ENCODE measurements at places on chromosomes 5 and 9.

GRCh38 chr5:28807195-28807729 is 1768.9 kb upstream of the CDH9 start:
- DNase-seq = no peak

DNA sequence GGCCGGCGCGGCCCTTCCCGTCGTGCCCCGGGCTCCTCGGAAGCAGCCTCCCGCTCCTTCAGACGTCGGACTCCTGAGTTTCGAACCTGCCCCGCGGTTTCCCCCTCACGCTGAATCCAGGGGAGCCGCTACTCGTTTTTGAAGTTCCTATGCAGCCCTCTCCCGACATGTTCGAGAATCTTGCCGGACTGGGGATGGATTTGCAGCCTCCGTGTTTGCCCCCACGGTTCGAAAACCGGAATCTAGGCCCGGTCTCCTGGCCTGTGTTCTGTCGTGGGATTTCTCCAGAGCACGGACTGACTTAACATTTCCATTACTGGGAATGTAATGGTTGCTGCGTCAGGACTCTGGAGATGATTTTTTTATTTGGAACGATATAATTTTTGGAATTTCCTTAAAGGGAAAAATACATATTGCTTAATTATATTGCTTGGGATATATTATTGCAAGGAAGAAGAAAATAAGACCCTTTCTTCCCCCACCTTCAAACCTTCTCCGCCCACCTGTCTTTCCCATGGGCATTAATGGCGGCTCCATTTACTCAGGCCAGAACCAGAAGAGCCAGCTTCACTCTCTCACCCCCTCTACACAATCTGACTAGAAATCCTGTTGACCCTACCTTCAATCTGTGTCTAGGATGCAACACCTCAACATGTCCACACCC is 8.5 kb upstream of the MGAT1 start:
- DNase-seq = no peak

- no peak for DNase-seq
Observed at GRCh38 chr5:141654298-141654697, 3.1 kb upstream of the FCHSD1 start.

GRCh38 chr9:135228983-135229625 is 141.6 kb downstream of the OLFM1 start:
- no peak for DNase-seq

DNA sequence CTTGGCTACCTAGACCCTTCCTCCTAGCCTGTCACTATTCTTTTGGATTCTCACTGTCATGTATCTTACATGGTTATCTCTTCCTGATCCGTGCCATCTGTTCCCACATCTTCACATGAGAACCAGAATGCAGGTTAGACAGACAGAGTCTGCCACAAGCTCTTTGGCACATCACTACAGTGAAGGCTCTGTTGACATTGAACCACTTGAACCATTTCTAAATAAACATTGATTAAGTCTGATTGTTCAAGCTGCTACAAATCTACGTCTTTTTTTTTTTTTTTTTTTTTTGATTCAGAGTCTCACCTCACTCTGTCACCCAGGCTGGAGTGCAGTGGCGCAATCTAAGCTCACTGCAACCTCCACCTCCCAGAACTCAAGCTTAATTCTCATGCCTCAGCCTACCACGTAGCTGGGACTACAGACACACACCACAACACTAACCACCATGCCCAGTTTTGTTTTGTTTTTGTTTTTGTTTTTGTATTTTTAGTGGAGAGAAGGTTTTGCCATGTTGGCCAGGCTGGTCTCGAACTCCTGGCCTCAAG is 85.1 kb upstream of the LRRTM2 start:
- DNase-seq = no peak

DNA sequence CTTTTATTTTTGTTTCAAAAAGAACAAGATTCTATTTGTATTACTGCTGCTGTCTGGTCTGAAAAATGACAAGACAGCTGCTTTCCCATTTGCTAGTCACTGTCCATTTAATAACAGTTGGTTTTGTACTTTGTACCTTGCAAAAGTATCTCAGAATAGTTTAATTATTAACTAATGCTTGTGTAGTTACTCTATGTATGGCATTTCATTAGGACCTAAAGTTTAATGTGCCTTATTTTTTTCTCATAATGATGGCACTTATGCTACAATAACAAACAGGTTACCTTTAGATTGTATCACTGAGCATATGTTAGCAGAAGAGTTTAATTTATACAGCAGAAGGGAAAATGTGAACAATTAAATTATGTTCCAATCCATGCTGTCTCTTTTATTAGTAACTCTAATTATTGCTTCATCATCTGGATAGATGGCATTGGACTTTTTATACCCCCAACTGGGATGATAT is 134.2 kb downstream of the CDH10 start:
- DNase-seq = no peak

DNA sequence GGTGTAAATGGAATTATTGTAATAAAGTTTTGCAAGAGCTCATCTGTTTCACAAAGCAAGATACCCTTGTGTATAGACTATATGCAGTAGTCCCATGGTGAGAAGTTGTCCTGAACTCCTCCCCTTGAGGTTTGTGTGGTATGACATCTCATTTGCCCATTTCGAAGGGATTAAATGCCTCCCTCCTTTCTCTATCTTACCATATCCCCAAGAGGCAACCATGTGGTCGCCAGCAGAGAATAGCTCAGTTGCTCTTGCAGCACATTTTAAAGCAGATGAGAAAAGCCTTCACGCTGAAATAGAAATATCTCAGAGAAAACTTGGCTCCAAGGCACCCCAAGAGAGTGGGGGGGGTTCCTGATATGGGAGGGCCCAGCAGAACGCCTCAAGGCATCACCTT is 4.6 kb downstream of the SEMA6A start:
- no peak for DNase-seq

DNA sequence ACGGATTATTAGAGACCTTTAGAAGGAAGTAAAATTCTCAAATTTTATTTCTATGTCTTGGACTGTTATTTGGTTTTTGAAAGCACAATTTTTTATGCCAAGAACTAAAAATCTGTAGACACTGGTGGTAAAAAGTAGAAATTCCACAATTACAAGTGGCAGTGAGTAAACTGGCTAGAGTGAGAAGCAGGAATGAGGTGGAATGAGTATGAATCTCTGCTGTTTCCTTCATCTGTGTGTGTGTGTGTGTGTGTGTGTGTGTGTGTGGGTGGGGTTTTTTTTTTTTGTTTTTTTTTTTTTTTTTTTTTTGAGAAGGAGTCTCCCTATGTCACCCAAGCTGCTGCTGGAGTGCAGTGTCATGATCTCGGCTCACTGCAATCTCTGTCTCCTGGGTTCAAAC is 94.2 kb downstream of the TLE4 start:
- no peak for DNase-seq

Data from Panc1 (cell line).